ENCODE measurements at places on chromosomes 7 and 10. TPM values are rescaled to one million over a fixed set of nuclear protein-coding genes. Genes with fewer than 3 reads are reported as not detected.

- no peak for DNase-seq
Measured at GRCh38 chr7:122652876-122653275, 46.0 kb downstream of the RNF133 start.

Gene THSD7A
- total RNA-seq = not detected

Gene PTN
- total RNA-seq = not detected

DNA sequence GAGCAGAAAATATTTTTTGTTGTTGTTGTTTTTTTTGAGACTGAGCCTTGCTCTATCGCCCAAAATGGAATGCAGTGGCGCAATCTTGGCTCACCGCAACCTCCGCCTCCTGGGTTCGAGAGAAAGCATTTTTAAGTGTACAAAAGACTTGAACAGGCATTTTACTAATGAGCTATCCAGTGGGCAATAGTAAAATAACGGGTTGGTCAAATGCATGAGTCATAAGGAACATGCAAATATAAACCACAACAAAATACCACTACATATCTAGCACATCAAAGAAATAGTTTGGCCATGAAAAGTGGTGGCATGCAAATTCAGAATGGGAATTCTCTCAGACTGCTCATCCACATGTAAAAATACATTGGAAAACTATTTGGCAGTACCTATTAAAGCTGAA is 71.7 kb upstream of the TMEM106B start:
- no peak for DNase-seq

- DNase-seq = no peak
Measured at GRCh38 chr7:21041666-21042065, 255.0 kb upstream of the SP8 start.

DNA sequence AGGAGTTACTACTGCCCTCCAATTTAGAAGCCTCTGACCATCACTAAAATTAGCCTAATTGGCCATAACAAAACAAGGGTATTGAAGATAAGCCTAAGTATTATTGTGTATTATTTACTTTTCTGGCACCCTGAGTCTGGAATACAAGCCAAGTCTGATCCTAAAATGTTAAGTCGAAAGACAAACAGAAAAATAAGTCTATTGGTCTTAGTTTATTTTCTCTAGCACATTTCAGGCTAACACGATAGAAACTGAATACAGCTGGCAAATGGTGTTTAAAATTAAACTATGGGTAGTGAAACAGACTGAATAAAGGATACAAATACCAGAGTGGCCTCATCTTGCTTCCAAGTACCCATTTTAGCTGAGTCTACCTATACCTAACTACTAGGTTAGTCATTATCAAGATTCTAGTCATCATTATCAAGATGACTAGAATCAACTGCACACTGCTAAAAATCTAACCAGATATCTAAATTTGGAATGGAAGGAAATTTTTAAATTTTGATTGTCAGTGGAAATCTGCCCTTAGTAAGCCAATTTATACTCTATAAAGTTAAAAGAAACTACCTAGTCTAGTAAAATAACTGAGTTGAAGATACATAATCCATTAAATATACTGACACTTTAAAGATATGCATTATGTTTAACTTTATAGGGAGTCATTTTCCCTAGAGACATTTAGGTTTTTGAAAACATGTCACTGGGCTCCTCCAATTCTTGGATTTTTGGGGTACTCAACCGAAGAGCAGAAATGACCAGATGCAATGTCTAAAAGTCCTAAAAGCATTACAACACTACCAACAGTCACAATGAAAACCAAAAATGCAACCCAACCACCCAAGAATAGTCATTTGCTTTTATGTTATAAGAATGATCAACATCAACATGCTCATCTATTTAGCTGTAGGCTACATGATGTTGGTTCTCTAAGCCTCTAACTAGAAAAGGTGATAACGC is 80.9 kb downstream of the NT5C2 start:
- no peak for DNase-seq

Gene CNPY4
- total RNA-seq = 6.6 TPM

GRCh38 chr10:113108194-113108835 is 158.3 kb downstream of the TCF7L2 start:
- no peak for DNase-seq

Gene CUBN
- 0.25 TPM for total RNA-seq

- DNase-seq = no peak
Measured at GRCh38 chr10:9848278-9848677, 1169.4 kb upstream of the CELF2 start.

All from activated T-cell treated with anti-CD3 and anti-CD28 coated beads, Interleukin-2, amount 50 U/mL, for 4 hours (primary cell).